CD4-positive, alpha-beta T cell (primary cell): ENCODE measurements at places on chromosomes 3 and 15. TPM values are rescaled to one million over a fixed set of nuclear protein-coding genes. Genes with fewer than 3 reads are reported as not detected.

- peak; percentile 5 for DNase-seq
- no peak overlapping the region for H3K27ac ChIP-seq
- H3K36me3 ChIP-seq = no peaks in the 10 kb centered on the region
Observed at GRCh38 chr3:155554777-155555451, 190.0 kb downstream of the PLCH1 start.

- no peaks in the 10 kb centered on the region for H3K27me3 ChIP-seq
- no peaks in the 10 kb centered on the region for H3K4me1 ChIP-seq
- H3K4me3 ChIP-seq = no peak overlapping the region
- no peak for DNase-seq
- H3K27ac ChIP-seq = no peak overlapping the region
- peaks cover 59% of the 10 kb centered on the region for H3K36me3 ChIP-seq
Observed at GRCh38 chr3:32157600-32158264, 51.3 kb downstream of the GPD1L start.

- no peak overlapping the region for H3K27ac ChIP-seq
- no peak for DNase-seq
- H3K4me1 ChIP-seq = peaks cover 18% of the 10 kb centered on the region
- no peaks in the 10 kb centered on the region for H3K27me3 ChIP-seq
- no peak overlapping the region for H3K4me3 ChIP-seq
Observed at GRCh38 chr15:90297021-90297420, 31.5 kb downstream of the NGRN start.

DNA sequence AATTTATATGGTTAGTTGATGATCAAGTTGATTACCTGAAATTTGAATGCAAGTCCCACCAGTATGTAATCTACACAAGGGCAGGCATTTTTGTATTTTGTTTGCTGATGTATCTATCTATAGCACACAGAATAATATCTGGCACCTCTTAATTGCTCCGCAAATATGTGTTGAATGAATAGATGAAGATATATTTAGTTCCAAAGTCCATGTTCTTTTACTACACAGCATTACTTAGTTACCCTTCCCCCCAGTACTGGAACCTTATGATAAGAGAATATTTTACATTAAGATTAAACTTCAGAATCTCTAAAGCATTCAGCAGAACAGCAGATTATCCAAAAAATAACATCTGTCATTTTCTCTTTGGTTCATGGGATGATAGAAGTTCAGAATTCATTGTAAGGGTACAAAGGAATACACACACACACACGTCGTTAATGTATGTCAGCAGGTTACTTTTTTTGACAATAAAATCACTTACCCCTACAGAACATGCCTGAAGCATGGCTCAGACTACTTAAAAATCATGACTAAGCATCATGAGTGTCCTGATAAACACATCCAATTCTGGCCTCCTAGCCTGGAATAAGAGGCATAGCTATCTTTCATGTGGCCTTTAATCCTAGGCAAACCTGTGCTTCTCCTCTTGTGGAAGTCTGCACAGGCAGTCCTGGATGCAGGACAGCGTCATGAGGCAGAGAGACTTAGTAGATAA, 148.9 kb upstream of the TBC1D5 start:
- no peaks in the 10 kb centered on the region for H3K27me3 ChIP-seq
- no peak for DNase-seq
- H3K36me3 ChIP-seq = no peaks in the 10 kb centered on the region
- H3K27ac ChIP-seq = no peak overlapping the region
- H3K4me1 ChIP-seq = no peaks in the 10 kb centered on the region

GRCh38 chr15:97174886-97175540, 785.5 kb upstream of the ARRDC4 start:
- H3K36me3 ChIP-seq = no peaks in the 10 kb centered on the region
- no peak overlapping the region for H3K27ac ChIP-seq
- H3K4me1 ChIP-seq = no peaks in the 10 kb centered on the region
- no peak overlapping the region for H3K4me3 ChIP-seq
- DNase-seq = no peak

GRCh38 chr3:192183109-192183508, 544.2 kb downstream of the FGF12 start:
- no peaks in the 10 kb centered on the region for H3K27me3 ChIP-seq
- no peak overlapping the region for H3K27ac ChIP-seq
- no peak overlapping the region for H3K4me3 ChIP-seq
- no peaks in the 10 kb centered on the region for H3K4me1 ChIP-seq
- H3K36me3 ChIP-seq = no peaks in the 10 kb centered on the region

DNA sequence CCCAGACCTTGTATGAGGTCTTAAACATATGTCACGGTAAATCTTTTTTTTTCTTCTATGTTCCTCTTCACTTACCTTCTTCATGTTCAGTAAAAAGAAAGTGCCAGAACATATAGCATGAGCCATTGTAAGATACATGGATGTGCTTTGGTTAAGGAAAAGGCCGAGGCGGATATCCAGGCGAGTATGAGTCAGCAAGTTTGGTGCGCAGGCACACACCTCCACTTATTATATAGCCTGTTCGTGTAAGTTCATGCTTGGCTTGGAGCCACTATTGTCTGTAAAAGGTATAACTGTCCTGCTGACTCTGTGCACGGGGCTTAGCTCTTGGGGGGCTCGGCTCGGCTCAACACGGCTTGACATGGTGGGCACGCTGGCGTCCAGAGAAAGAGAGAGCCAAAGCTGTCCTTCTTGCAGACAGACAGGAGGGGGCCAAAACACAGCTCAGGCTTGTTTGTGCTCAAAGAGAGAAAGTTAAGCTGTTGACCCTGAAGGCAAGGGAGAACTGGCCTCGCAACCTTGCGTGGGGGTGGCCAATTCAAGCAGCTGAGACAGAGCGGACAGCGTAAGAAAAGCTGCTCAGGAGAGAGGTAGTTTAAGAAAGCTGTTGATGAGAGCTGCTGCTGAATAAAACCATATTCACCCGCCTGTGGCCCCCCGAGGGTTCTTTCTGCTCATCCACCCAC, 251.2 kb downstream of the SLC9A9 start:
- H3K36me3 ChIP-seq = no peaks in the 10 kb centered on the region
- no peak overlapping the region for H3K27ac ChIP-seq
- no peaks in the 10 kb centered on the region for H3K4me1 ChIP-seq
- no peak for DNase-seq

GRCh38 chr3:192879346-192880031, 38.2 kb downstream of the MB21D2 start:
- H3K27ac ChIP-seq = no peak overlapping the region
- DNase-seq = no peak
- H3K4me3 ChIP-seq = no peak overlapping the region
- H3K36me3 ChIP-seq = peaks cover 1% of the 10 kb centered on the region

- H3K27me3 ChIP-seq = no peaks in the 10 kb centered on the region
- peaks cover 66% of the 10 kb centered on the region for H3K4me1 ChIP-seq
- no peak for DNase-seq
Observed at GRCh38 chr15:85704720-85705429, 89.8 kb downstream of the KLHL25 start.

- no peak overlapping the region for H3K27ac ChIP-seq
- no peak for DNase-seq
- no peaks in the 10 kb centered on the region for H3K36me3 ChIP-seq
- H3K4me3 ChIP-seq = no peak overlapping the region
- no peaks in the 10 kb centered on the region for H3K27me3 ChIP-seq
Observed at GRCh38 chr3:175421902-175422301, 562.8 kb downstream of the NAALADL2 start.

The STIMATE gene
- 42.6 TPM for total RNA-seq

The REC114 gene
- not detected for total RNA-seq
